ENCODE measurements at places on chromosomes 1 and 21.

DNA sequence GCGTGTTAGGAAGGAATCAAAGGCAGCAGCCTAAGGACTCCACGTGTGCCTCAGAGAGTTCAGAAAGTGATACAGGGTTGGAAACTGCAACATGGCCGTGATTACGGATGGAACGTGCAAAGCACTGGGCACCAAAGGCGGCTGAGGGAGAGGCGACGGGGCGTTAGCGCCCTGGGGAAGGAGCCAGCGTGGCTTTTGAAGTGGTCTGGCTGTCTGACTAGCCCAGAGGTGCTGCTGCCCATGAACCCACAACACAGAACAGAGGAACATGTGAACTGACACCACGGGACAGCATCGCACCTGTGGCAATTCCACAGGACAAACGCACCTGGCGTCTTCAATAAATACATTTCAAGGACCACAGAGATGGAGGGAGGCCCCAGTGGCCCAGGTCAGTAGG lies 18.0 kb upstream of the TMEM52 start:
- DNase-seq: no peak

- DNase-seq: no peak
Observed at GRCh38 chr1:19743180-19743579, 56.5 kb downstream of the TMCO4 start.

DNA sequence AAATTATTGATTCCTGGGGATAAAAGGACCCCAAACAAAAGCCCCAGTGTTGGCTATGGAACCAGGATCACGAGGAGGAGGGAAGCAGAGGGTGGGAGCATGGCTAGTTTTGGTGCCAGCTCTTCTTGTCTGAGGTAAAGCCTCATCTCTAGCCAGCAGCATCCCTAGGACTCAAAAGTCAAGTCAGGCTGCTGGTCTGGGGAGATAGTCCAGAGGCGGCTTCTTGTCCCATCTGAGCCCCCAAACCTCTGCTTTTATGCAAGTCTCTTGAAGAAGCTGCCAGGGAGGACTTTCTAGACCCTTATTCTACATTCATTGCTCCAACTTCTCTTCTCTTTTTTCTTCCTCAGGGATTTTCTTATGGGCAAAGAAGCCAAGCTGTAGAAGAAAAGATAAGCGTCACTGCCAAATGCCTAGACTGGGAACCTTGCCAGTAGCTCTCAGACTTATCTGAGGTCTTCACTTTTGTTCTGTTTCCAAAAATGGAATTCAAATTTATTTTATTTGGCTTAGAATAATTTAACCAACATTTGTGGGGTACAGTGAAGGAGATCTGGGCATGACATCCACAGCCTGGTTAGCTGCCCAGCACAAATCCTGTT lies 6.9 kb upstream of the ANKRD35 start:
- DNase-seq: no peak

- no peak for DNase-seq
Observed at GRCh38 chr21:26550326-26550725, 22.8 kb downstream of the CYYR1 start.

- DNase-seq: no peak
Observed at GRCh38 chr1:219882755-219883154, 45.6 kb downstream of the SLC30A10 start.

DNA sequence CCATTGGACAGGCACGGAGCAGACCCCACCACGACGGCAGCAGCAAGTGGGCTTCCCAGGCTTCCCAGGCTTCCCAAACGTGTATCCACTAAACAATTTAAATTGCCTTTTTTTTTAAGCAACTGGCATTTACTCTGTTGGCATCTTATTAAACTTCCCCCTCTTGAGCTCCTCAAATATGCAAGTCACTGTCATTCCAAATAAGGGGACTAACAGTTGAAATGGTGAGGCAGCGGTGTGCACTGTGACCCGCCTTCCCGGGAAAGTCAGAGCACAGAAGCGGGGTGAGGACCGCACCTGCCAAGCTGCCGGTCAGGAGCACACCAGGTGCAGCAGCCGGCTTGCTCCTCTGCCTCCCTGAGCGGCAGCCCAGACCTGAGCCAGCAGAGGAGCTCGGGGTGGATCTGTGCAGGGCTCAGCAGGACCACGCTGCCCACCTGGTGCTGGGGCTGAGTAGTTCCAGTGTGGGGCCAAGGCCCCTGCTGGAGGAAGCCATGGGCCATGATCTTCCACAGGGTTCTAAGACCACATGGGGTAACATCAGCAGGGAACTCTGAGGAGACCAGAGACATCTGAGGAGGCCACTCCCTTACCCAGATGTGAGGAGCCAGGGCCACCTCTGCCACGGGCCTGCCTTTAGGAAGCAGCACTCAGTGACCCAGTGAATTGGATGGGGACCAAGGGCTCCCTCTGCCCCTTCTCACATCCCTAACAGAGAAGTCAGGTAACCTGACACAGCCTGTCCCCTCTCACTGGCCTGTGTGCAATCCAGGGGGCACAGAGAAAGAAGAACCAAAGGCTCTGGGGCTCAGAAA lies 245.4 kb downstream of the NPHP4 start:
- no peak for DNase-seq

DNA sequence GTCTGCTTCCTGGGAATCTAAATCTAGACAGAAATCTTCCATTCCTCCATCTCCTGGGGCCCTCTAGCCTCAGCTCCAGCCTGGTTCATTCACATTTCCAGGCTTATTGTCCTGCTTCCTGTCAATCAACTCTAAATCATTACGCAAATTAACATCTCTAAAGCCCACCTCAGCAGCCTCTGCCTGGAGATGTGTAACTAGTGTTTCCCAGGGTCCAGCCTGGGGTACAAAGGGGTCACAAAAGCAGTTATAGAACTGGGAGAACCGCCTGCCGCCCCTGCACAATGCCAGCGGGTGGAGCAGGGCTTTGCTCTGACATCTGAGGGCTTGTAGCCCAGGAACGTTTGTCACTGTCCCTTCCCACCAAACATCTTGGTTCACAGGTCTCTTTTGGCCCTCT lies 373.5 kb downstream of the RRAGC start:
- DNase-seq: no peak

DNA sequence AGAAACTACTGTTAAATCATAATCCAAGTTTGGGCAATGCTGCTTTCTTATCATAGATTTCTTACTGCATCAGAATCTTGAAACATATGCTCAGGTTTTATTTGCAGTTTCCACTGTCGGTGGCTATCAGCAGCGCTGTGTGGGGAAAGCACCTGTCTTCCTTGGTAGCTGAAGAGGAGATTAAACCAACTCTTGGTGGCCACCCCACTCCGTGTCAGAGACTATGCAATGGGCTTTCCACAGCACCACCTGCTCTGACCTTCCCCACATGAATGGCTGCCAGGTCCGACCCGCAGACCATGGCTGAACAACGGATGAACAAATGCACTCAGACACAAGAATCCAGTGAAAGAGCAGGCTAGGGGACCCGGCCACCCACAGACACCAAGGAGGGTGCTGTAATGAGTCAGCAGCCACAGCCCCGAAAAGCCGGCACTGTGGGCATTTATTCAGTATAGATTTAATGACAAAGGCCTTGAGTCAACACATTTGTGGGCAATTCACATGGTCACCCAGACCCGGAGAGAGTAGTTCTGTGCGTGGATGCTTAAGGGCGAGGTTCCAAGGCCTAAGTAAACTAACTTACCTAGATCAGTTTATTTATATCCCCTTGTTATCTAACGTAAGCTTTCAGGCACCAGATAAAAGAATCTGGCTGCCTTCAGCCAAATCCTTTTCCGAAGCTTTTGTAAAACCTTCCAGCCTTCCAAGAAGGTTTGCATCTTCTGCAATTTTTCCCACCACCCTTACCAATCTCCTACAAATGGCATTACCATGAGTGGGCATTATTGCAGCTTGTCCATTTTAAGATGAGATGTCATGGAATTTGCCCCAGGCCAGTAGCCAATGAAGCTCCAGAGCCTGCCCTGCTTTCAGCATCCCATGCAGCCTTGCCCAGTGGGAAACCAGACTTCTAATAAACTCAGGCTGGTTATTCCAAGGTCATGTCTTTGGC lies 82.7 kb downstream of the HLCS start:
- DNase-seq: no peak

- no peak for DNase-seq
Observed at GRCh38 chr1:106366627-106367319, 689.7 kb upstream of the PRMT6 start.

- DNase-seq: peak; percentile 6
Observed at GRCh38 chr1:9101510-9102146, 27.3 kb downstream of the GPR157 start.

DNA sequence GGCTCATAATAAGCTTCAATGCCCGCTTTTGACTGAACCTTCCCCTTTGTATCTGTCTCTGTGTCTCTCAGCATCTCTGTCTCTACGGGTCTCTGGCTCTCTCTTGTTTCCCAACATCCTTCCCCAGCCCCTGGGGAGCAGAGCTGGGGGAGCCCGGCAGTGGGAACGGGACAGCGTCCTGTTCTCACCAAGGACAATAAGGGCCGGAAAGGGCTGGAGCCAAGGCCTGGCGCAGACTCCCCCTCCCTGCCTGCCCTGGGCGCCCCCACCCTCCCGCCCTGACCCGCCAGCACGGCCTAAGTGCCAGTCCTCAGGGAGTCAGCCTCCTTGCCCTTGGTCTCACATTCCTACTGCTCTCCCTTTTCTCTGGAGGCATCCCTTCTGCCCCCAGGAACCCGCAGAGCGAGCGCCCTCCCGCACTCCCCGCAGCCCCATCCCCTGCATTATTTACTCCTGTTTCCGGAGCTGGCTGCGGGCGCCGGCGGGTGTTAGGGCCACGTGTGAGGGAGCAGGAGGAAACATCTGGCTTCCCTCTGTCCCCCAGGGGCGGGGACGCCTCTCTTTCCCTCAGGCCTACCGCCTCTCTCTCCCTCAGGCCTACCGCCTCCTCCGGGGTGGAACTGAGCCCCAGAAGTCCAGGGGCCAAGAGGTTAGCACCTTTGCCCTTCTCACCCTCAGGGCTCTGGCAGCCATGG lies 6.5 kb downstream of the KRTCAP2 start:
- no peak for DNase-seq

GRCh38 chr1:7098641-7099040 lies 313.4 kb downstream of the CAMTA1 start:
- DNase-seq: no peak

DNA sequence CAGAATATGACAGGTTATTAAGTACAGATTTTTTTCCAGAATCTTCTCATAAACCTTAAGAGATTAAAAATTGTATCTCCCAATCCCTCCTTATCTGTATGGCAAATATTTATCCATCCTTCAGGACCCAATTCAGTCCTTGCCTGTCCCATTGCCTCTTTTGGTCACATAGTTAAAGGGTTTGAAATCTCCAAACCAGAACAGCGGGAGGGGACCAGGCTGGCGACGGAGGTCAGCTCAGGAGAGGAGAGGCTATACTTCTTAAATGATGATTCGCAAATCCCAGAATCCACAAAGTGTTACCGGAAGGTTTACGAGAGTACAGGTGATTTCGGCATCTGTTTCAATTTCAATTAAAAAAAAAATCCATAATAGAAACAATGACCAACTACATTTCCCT lies 572.7 kb downstream of the SMYD3 start:
- no peak for DNase-seq

GRCh38 chr21:14943616-14944015 lies 121.2 kb downstream of the NRIP1 start:
- no peak for DNase-seq

- peak; percentile 16 for DNase-seq
Observed at GRCh38 chr1:223142795-223143536, at the start of gene TLR5. TLR5 (minus strand) TSS chr1:223143248; CDS start chr1:223113031, 30,217 bp downstream.

GRCh38 chr1:43007377-43008114 lies 48.9 kb upstream of the SLC2A1 start:
- no peak for DNase-seq

Measured in amniotic stem cell (primary cell).